Hypothalamus (tissue), 51 donors: ENCODE measurements at places on chromosomes 1 and 21.

DNA sequence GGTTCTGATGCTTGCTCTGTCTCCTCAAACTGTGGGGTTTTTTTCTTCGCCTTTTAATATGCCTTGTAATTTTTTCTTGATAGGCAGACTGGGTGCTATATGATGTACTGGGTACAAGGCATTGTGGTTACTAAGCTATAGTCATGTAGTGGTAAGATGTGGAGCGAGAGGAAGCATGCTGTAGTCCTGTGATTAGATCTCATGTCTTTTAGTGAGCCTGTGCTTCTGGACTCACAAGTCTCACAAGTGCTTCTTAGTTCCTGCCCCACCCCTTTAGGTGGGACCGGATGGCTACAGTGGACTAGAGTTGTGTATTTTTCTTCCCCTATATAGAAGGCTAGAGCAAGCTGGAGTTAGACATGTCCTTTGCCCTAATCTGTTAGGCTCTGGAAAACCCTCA, 178.7 kb downstream of the DNM3 start:
- DNase-seq = no peak

GRCh38 chr1:158087320-158087927, 93.3 kb upstream of the CD1D start:
- DNase-seq = peak; percentile 48

- no peak for DNase-seq
Observed at GRCh38 chr1:25034736-25035522, 104.9 kb upstream of the RUNX3 start.

DNA sequence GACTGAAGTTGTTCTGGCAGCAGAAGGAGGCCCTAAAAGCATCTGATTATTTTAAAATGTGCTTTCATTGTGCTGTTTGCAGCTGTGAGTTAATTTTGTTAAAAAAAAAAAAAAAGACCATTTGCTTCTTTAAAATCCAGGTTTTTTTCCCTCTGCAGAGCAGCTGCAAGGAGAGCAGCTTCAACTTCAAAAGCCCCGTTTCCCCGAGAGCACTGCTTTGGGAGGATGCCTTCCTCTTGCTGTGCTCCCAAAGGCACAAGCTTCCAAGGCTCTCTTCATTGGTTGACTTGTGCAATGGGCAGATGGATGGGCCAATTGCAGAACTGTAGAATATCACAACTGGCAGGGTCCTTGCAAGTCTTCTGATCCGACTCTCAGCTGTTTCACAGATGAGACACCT, 459.2 kb upstream of the PKN2 start:
- DNase-seq = no peak

DNA sequence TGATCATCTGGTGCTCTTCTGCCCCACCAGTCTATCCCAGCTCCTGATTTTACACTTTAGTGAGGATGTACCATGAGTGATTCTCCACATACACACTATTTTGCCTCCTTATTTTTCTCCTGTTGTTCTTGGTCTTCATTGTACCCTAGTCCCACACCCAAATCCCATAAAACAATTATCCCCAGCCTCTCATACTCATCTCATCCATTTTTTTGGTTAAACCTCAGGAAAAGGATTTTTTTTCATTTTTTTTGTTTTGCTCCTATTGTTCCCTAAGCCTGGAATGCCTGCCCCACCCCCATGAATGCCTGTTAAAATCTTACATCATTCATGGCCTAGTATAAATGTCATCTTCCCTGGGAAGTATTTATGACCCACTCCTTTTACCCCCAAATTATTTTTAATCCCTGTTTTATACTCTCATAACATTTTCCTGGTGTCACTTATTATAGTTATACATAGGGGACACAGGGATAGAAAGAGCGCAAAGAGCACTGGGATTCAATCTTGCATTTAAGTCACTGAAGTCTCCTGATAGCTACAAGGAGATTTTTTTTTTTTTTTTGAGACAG, 4.9 kb upstream of the LINGO4 start:
- DNase-seq = no peak

GRCh38 chr21:42209801-42210479, 9.0 kb upstream of the ABCG1 start:
- DNase-seq = no peak

GRCh38 chr1:64129701-64130100, 73.7 kb upstream of the UBE2U start:
- no peak for DNase-seq

GRCh38 chr1:14363036-14363590, 235.4 kb upstream of the KAZN start:
- no peak for DNase-seq

DNA sequence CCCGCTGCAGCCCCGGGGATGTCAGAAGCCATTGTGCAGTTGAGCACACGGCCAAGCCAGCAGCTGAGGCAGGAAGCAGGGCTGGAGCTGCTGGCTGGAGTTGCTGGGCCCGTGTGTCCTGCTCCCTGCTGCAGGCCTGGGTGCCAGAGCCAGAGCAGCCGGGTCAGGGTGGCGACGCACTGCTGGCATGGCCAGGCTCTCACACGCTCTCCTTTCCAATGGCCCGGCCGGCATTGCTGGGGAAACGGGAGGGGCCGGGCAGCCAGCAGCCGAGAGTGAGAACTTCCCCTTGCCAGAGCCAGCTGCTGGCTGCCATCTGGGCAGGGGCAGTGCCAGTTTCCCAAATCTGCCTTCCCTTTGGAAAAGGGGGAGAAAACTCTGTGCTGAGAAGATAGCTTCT, 82.4 kb upstream of the PROX1 start:
- DNase-seq = peak; percentile 30
